ENCODE measurements at places on chromosomes 6 and 20. TPM values are rescaled to one million over a fixed set of nuclear protein-coding genes. Genes with fewer than 3 reads are reported as not detected.

Gene ULBP3
- total RNA-seq = 7.1 TPM

Gene LY6G6C
- not detected for total RNA-seq

Gene OTOR
- total RNA-seq = not detected

Gene OLIG3
- not detected for total RNA-seq

Gene INSM1
- total RNA-seq = not detected

Gene CAGE1
- 0.03 TPM for total RNA-seq

Gene TMC2
- not detected for total RNA-seq

Gene OPRM1
- total RNA-seq = not detected

Gene TFAP2D
- not detected for total RNA-seq

Gene FNDC11
- 0.45 TPM for total RNA-seq

Gene RALGAPB
- 18.6 TPM for total RNA-seq

Gene RAB5IF
- total RNA-seq = 102 TPM

Gene ANKRD6
- 2.7 TPM for total RNA-seq

Gene SLC22A2
- not detected for total RNA-seq

Gene MROH8
- 0.08 TPM for total RNA-seq

Gene BMP7
- total RNA-seq = 1.5 TPM

Gene SIRPD
- not detected for total RNA-seq

Gene BPIFA1
- not detected for total RNA-seq
